ENCODE measurements at places on chromosomes 5 and 9. TPM values are rescaled to one million over a fixed set of nuclear protein-coding genes. Genes with fewer than 3 reads are reported as not detected.

GRCh38 chr5:16411741-16412455 is 53.7 kb downstream of the ZNF622 start:
- DNase-seq: no peak

DNA sequence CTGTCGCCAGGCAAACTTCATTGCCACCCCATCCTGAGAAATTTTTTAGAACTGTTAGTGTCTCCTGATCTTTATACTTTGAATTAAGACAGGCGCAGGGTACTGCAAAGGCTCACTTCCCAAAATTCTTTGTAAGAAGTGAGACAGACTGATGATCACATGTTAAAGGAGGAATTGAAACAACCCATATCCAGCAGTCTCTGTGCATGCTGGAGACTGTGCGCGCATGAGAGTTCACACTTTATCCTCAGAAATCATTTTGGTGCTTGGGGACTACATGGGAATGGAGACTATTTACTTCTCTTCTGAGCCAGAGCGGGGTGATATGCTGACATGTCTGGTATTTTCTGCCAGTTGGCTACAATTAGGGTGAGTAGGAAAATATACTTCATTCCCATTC is 91.2 kb downstream of the ZNF474 start:
- DNase-seq: no peak

DNA sequence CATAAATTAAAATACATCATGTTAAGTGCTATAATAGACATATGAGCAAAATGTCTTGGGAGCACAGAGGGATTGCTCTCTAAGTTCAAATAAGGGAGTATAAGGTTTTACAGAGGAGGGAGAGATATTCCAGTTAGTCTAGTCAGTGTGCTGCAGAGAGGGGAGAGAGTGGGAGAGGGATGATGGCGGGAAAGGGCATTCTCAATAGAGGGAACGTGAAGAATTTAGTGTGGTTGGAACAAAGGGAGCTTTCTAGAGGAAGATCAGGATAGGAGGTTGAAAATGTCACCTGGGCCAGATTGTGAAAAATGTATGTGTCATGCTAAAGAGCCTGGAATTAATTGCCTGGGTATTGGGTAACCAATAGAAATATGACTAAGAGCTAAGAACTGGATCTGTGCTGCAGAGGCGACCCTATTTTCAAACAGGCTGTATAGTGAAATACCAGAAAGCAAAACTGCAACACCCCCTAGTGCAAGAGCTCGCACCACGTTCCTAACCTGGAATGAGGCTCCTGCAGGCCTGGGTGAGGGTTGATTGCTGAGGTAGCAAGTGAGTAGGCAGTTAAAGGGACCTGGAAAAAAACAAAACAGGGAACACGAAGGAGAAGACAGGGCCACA is 791.8 kb upstream of the C9orf72 start:
- DNase-seq: no peak

- no peak for DNase-seq
These were observed 55.0 kb downstream of the PJA2 start for GRCh38 chr5:109354761-109355160.

The PTPN3 gene
- not detected for polyA plus RNA-seq

DNA sequence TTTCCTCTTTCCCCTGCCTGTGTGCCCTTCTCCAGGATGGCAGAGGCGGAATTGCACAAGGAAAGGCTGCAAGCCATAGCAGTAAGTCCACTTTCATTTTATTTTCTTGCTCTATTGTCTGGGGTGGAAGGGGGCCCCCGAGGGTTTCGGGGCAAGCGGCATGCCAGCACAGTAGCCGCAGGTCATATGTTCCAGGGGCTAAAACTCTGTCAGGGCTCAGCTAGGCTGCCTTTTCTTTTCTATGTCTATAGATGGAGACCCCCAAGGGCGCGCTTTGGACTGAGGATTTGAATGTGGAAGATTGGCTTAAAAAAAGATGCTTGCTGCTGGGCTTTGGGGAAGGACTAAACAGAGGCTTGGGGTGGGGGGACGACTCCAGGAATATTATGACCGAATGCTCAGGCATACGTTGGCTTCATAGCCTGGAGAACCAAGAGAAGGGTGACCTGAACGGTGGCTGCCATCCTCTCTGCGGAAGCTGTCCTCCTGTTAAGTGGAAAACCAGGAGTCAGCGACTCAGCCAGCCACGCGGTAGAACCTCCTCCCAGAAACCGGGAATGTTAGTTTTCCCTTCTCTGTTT is 545 bp downstream of the PALM2AKAP2 start:
- DNase-seq: no peak

DNA sequence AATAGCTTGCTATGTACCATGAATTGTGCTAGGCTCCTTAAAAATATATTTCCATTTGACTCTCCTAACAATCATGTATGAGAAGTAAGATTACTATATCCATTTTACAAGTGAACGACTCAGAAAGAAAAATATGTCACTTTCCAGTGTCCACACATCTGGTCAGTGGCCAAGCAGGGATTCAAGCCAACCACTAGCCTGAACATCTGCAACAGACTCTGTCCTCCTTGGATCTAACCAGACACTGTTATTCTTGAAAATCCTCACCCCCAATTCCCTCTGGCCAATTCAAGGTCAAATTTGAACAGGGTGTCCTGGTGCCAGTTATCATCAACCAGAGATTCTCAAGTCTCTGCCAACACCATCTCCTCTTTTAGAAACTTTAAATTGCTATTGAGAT is 344.1 kb upstream of the WWC1 start:
- no peak for DNase-seq

GRCh38 chr9:11135851-11136250 is 523.0 kb upstream of the PTPRD start:
- DNase-seq: no peak

The SPOCK1 gene
- polyA plus RNA-seq: not detected

DNA sequence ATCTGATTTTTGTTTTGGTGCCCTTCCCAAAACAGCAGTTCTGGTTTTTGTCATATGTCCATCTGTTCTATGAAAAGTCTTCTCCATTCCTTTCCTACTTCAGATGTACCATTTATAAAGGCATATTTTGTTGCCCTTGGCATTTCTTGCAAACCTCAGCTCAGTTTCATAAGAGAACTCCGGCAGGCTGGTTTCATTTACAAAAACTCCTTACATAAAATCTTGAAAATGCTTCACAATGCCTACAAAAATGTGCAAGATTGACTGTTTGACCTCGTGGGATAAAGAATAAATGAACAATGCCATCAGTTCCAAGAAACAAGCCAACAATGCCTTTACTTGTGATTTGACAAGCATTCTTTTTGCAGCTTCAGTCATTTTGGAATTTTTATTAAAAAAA is 39.1 kb upstream of the CTNNAL1 start:
- DNase-seq: no peak

GRCh38 chr5:52707616-52708015 is 80.1 kb upstream of the ITGA1 start:
- DNase-seq: no peak

The ARHGAP26 gene
- polyA plus RNA-seq: 5.1 TPM

GRCh38 chr5:116772152-116772501 is 197.5 kb upstream of the SEMA6A start:
- DNase-seq: no peak

The PAIP1 gene
- polyA plus RNA-seq: 51.0 TPM

GRCh38 chr5:1718669-1719068 is 81.0 kb downstream of the MRPL36 start:
- DNase-seq: no peak

DNA sequence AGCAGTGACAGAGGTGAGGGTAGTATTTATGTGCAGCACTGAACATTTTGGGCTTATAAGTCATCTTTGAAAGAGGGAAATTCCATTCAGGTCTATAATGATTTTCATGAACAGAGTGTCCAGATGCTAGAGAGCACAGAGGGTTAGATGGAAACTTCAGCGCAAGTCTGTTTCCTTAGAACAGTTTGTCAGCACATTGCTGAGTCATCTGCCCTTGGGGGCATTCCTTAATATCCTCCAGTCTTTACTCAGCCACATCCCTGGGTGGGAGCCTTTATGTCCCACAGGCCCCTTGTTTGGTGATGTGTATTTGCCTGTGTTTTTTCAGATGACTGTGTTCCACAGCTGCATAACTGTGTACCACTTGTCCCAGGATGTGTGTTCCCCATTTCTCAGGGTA is 138.5 kb upstream of the S1PR3 start:
- DNase-seq: no peak

GRCh38 chr5:146716636-146717035 is 161.9 kb downstream of the PPP2R2B start:
- no peak for DNase-seq

GRCh38 chr9:95764533-95765319 is 110.8 kb upstream of the ERCC6L2 start:
- no peak for DNase-seq

DNA sequence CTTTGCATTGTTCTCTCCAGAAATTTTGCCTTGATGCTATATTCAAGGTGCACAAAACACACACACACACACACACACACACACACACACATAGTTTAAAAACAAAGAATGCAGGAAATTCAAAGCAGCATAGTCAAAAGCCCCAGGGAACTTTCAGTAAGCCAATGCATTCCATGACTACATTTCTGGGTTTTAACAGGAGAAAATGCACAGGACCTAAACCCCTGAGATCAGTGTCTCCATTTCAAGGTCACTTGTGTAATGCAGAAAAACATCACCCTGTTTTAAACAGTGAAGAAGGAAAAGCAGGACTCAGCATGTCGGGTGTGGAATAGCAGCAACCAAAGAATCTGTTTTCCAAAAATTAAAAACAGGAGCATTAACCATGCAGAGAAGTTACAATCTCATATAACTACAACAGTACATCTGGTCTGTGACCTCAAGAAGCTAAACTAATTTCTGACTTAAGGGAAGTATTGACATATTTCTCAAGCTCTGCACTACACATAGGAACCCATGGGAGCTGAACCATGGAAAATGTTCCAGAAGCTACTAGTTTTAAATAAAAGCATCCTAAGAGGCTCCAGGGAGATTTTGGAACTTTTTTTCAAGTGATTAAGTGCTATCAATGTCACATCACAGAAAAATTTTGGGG is 296.7 kb downstream of the HINT1 start:
- DNase-seq: no peak

- DNase-seq: no peak
These were observed 18.7 kb upstream of the DCAF12 start for GRCh38 chr9:34145165-34145564.

The TAF11L5 gene
- not detected for polyA plus RNA-seq

The TOR1A gene
- polyA plus RNA-seq: 47.1 TPM

- no peak for DNase-seq
These were observed 784.2 kb upstream of the RIOK2 start for GRCh38 chr5:97967292-97967691.

DNA sequence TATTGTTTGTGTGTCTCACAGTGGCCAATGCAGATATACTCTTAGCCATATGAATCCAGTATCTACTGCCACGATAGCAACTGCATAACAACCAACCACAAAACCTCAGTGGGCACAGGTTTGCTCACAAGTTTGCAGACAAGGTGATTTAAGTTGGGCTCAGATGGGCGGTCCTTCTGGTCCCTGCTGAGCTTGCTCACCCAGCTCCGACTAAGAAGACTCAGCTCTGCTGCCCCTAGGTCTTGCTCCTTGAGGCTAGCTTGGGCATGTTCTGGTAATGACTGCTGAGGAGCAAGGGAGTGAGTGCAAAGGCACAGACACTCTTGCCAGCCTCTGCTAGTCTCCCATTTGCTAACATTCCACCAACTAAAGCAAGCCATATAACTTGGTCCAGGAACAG is 52.6 kb downstream of the MTX3 start:
- DNase-seq: no peak

GRCh38 chr9:114777821-114778609 is 27.8 kb downstream of the TNFSF15 start:
- DNase-seq: no peak

The PCA3 gene
- not detected for polyA plus RNA-seq

- no peak for DNase-seq
These were observed 11.9 kb upstream of the LTC4S start for GRCh38 chr5:179781846-179782245.

The SUB1 gene
- 393 TPM for polyA plus RNA-seq

The AHRR gene
- polyA plus RNA-seq: not detected

GRCh38 chr9:25442526-25442925 is 235.7 kb downstream of the TUSC1 start:
- DNase-seq: no peak

GRCh38 chr9:21825637-21826036 is 23.2 kb downstream of the MTAP start:
- no peak for DNase-seq

DNA sequence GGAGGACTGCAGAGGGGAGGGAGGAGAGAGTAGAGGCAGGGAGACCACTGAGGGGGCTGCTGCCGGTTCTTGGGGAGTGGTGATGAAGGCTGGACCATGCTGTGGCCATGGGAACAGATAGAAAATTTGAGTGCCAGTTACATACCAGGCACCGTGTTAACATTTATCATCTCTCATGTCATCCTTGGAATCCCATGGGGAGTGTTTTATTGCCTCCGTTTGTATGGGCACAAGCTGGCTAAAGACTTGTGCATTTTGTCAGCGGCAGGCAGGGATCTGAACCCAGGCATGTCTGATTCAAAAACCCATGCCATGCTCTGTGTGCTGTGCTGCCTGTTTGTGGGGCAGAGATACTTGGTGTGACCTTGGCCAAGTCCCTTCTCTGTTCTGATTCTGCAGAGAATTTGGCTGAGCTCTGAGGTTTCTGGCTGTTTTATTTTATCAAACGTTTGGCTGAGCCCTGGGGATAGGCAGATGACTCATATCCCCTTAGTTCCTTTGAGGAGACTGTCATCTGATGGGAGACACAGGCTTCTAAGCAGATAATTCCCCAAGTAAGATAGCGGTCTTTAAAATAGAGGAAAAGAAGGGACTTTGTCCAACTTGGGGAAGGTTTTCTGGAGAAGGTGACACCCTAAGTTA is 22.2 kb downstream of the COL27A1 start:
- DNase-seq: no peak

- no peak for DNase-seq
These were observed 430.6 kb downstream of the PIK3R1 start for GRCh38 chr5:68646144-68646543.

DNA sequence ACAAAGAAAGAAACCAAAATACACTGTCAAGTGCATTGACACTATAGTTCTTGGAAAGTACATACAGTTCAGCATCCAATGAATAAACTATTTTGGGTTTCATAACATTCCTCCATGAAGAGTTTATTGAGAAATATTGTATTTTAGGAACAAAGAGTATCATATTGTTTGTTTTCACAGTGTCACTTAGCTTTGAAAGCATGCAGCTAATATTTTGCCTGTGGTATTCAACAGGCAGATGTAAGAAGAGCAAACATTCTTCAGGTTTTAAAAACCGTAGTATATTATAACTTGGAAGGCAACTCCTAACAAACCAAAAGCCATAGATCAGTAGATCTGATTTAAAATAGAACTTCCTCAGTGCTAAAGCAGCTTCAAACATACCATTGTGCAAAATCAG is 4.5 kb downstream of the PRELID2 start:
- DNase-seq: no peak

- DNase-seq: no peak
These were observed 201.9 kb downstream of the ZNF608 start for GRCh38 chr5:124544366-124545055.

GRCh38 chr5:112709416-112709815 is 28.3 kb upstream of the APC start:
- DNase-seq: no peak

- peak; percentile 54 for DNase-seq
These were observed 220.1 kb downstream of the PIK3R1 start for GRCh38 chr5:68435611-68436010.

GRCh38 chr5:65012301-65012892 is 243.7 kb downstream of the CWC27 start:
- no peak for DNase-seq

The TSSK1B gene
- polyA plus RNA-seq: not detected

The SURF6 gene
- polyA plus RNA-seq: 7.8 TPM

GRCh38 chr9:73541923-73542322 is 390.3 kb downstream of the ANXA1 start:
- DNase-seq: no peak

The MLANA gene
- polyA plus RNA-seq: 0.15 TPM

The SMIM32 gene
- not detected for polyA plus RNA-seq

Measured in naive B cell (primary cell).